Activated CD8-positive, alpha-beta memory T cell treated with anti-CD3 and anti-CD28 coated beads for 24 hours (primary cell): ENCODE measurements at places on chromosomes 6 and 20.

DNA sequence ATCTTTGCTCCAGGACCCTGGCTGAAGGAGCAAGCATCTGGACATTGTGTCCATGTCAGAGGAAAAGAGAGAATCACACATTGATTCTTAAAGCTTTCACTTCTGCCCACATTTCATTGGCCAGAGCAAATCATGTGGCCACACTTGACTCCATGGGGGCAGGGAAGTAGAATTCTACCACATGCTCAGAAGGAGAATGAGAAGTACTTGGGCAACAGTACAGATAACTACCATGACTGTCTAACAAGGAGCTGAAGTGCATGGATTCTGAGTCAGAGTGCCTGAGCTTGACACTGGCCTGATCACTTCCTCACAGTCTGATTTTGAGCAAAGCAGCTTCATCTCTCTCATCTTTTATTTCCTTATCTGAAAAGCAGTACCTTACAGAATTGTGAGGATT, 38.6 kb downstream of the GHRH start:
- peak; percentile 5 for DNase-seq

DNA sequence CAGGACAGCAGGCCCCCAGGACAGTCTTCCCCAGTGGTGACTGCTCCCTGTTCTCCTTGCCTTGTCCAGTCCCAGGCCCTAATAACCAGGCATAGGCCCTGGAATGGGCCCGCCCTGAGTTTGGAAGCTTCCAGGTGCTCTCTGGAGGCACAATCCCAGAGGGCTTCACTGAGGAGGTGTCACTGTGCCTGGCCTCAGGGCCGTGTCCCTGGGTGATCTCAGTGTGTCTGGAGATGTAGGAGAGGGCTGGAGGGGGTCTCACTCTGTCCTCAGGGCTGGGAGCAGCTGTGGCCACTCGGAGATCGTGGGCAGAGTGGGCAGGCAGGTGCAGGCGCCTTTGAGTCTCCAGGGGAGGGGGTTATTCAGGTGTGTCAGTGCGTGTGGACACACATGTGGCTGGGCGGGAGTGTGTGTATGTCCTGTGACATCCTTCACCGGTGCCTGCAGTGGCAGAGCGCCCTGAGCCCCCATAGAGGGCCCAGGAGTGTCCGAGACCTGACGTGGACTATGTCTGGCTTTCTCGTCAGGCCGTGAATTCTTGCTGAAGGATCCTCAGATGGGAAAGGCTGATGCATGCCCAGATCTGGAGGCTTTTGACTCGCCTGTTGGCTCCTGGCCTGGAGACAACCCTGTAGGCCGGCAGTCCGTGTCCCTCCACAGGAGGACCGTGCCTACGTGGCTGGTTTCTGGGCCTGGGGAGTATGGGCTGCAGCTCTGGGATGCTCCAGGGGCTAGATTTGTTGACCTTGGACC, 5.5 kb upstream of the NPBWR2 start:
- DNase-seq, result peak; percentile 42

DNA sequence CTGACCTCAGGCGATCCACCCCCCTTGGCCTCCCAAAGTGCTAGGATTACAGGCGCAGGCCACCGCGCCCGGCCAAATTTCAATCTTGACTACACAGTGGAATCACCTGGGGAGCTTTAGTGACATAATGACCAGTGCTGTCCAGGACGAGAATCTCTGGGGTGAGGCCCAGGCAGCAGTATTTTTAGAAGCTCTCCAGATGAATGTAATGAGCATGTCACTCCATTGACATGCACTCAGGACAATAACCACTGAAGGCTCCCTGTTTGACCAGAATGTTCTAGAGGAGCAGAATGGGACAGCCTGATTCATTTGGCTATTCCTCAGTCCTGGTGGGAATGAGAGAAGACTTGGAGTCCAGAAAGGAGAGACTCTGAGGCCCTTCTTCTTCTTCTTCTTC, 39.2 kb downstream of the SRSF3 start:
- DNase-seq, result no peak

DNA sequence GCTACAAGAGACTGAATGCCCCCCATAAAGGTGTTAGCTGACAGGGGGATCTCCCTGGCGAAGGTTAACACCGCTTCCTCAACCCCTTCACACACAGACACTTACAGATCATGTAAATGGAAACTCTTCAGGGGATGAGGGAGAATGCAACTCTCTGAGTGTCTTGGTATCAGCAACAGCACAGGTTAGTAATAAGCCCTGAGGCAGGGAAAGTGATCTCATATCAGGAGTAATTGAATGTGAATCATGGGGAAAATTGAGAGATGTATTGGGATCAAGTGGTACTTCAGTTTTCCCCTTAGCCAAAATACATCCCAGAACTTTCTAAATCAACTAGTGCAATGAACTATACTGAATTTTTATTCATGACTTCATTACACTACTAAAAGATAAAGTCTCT, 23.8 kb downstream of the OR2J3 start:
- no peak for DNase-seq

DNA sequence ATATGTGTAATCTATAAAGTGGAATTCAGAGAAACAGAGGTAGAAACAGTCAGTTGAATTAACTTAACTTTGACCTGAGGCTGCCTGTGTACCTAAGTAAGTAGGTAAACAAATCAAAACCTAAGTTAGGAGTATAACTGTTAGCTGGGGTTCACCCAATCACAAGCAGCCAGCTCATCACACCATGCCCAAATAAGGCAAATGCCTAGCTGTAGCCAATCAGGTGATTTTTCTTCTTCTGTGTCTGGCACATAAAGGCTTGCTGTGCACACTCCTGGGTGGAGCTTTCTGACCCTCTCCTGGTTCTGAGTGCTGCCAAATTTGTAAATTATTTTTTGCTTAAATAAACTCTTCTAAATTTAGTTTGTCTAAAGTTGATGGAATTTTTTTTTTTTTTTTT, 54.7 kb upstream of the TRIM39 start:
- no peak for DNase-seq

DNA sequence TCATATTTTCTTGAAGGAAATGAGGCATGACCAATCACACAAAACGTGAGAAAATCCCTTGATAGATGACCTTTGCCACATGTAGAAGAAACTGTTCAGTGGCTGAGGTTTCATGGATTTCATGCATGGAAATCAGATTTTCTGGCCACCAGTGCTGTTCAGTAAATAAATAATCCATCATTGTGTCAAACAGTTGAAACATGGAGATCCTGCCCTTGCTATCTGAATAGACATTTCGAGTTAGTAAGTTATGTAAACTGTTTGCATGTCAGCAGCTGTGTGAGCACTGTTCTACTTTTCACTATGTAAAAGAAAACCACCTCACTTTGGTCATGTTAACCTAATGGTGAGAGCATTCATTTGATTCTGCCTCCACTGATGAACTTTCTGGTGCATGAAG, 793.9 kb upstream of the EPHA7 start:
- DNase-seq, result no peak

- no peak for DNase-seq
Observed at GRCh38 chr6:50843842-50844241, 25.2 kb downstream of the TFAP2B start.

DNA sequence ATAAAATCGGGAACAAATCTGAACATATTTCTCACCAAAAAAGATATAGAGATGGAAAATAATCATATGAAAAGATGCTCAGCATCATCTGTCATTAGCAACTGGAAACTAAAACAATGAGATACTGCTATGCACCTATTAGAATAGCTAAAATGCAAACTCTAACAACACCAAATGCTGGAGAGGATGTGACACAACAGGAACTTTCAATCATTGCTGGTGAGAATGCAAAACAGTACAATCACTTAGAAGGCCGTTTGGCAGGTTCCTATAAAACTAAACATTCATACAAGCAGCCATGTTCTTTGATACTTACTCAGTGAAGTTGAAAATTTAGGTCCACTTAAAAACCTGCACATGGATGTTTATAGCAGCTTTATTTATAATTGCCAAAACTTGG, 67.0 kb downstream of the FAM50B start:
- no peak for DNase-seq

DNA sequence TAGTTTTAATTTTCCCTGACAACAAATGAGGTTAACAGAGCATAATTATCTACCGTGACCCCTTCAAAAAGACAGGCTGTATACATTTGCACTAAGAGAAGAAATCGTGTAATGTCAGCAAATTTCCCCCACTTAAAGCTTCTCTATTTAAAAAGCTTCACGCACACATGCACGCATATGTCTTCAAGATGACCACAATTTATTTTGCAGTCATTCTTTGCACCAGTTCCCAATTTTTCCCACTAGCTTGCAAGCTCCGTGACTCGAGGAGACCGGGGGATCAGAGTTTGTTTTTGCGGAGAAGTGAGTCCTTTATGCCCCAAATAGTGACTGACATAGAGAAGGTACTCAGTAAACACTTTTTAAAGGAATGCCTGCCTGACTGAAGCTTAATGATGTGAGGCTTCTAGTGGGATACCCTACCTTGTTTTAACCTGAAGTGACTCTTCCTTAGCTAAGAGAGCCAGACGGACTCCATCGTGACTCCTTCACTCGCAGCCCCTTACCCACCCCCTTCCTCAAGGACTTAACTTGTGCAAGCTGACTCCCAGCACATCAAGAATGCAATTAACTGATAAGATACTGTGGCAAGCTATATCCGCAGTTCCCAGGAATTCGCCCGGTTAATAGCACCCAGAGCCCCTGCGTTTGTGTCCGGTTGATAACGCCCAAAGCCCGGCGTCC, 9.3 kb upstream of the NQO2 start:
- DNase-seq, result peak; percentile 65

- no peak for DNase-seq
Observed at GRCh38 chr6:150987855-150988464, 122.5 kb downstream of the MTHFD1L start.

- no peak for DNase-seq
Observed at GRCh38 chr6:30997301-30997700, 13.0 kb upstream of the MUC22 start.

DNA sequence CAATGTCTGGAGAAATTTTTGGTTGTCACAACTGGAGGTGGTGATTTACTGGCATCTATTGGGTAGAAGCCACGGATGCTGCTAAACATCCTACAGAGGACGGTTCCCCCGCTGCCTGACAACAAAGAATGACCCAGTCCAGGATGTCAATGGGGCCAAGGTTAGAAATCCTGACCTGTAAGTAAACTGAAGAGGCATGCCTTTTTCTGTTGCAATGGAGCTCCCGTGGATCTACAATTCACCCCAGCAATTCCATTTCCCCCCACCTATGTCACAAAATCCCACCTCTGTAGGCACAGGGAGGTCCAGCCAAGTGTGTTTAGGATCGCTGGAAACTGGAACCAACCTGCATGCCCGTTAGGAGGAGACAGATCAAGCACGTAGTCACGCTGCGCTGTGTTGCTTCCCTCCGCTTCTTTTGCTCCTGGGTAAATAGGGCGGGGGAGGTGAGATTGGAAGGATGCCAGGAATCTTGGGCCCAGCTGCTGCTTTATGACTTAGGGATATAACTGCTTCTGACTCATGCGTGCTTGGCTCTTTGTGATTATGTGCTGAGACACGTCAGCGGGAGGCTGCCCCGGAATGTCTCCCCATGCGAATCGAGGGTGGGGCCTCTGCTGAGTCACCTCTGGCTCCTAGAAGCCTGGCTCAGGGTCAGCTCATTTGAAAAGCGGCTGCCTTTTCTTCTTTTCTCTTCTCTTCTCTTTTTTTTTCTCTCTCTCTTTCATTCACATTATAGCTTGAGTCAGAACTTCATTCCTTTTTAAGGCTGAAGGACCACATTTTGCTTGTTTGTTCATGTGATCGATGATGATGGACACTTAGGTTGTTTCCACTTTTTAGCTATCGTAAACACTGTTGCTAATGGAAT, 12.4 kb upstream of the PEDS1 start:
- peak; percentile 85 for DNase-seq

GRCh38 chr20:49832632-49833327, 20.2 kb downstream of the SLC9A8 start:
- no peak for DNase-seq

DNA sequence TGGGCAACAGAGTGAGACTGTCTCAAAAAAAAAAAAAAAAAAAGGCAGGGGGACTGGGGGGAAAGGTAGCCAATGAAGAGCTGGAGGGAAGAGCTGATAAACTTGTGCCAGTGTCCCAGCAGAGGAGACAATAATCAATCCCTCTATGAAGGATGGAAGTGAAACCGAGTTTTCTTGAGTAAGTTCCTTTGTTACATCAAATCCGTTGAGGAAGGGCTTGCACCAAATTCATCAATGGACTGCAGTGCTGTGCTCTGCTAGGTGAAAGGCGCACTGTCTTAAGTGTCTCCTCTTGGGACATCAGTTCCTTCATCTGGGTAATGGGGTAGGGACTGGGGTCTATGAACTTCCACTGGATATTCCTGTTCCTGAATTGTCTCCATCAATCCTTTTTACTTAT, 3.0 kb upstream of the CRIP3 start:
- no peak for DNase-seq

DNA sequence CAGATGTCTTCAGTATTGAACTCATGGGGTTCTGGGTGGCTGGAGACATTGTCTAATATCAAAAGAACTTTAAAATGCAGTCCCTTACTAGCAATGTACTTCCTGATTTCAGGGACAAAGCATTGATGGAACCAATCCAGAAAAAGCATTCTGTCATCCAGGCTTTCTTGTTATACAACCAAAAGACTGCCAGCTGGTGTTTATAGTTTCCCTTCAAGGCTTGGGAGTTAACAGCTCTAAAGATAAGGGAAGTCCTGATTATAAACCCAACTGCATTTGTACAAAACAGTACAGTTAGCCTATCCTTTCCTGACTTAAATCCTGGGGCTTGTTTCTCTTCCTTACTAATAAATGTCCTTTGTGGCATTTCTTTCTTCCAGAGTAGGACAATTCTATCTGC, 160.0 kb downstream of the COL21A1 start:
- DNase-seq, result no peak

DNA sequence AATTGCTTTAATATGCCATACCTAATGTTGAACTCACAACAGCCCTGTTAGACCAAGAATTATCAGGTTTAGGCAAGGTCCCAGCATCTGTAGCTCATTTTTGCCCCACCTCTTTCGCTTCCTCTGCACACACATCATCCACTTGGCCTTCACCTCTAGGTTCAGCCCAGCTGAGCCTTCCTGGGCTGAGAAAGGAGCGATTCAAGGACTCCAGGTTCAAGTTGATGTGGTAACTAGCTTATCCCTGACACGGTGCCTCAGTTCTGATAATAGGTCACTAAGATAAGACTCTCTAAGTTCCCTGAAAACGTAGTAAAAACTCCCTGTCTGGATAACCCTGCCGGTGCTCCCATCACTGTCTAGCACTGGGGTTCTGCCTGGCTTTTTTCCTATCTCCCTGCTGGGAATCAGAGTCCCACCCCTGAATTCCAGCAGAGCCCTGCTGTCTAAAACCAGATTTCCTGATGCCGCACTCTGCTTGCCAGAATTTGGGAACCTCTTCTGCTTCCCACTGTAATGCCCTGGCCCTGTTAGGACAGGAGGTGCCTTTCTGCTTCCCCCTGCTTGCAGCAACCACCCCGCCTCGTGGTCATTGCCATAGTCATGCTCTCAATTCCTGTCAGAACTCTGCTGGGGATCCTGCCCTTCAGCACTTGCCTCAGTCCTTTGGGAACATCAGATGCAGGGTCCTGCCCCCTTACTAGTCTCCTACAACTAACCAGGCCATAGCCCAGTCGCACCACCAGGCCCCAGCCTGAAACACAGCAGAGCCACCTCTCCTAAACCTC, 47.6 kb downstream of the ALDH8A1 start:
- DNase-seq, result no peak

- no peak for DNase-seq
Observed at GRCh38 chr6:72691249-72691648, 69.4 kb downstream of the KCNQ5 start.
